T-helper 1 cell (primary cell): ENCODE measurements at places on chromosomes 4 and X.

GRCh38 chrX:41526271-41526670 is 79.1 kb downstream of the NYX start:
- no peak for DNase-seq

- DNase-seq: no peak
Observed at GRCh38 chr4:35926788-35927187, 317.5 kb downstream of the ARAP2 start.

DNA sequence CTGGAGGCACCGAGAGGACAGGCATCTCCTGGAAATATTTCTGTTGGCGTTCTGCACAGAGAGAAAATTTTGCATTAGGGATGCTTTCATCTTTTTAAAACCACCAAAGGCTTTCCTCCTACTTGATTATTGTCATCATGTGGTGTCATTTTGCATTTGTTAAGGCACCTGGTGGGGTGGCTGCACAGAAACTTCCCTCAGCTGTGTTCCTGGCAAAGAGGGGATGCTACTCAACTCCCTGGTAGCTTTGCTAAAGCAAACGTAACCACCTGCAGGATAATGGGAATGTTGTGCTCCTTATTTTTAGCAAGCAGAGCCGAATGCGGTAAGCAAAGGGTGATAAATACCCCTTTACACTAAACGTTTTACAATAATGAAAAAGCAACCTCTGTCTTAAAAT is 229.8 kb downstream of the STIM2 start:
- no peak for DNase-seq

DNA sequence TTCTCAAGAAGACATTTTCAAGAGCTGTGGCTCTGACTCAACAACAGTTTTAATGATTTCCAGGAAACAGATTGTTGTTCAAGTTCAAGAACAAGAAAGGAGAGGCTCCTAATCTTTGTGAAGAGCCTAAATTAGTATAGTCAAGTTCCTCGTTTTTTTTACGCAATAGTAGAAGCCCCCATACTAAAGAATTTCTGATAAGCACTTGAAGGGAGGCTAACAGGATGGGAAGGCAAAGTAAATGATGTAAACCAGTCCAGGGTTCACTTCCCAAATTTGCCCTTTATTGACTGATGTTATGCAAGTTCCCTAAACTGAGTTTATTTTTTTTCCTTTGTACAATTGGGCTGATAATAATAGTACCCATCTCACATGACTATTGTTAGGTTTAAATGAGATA is 178.2 kb downstream of the RTL9 start:
- no peak for DNase-seq

DNA sequence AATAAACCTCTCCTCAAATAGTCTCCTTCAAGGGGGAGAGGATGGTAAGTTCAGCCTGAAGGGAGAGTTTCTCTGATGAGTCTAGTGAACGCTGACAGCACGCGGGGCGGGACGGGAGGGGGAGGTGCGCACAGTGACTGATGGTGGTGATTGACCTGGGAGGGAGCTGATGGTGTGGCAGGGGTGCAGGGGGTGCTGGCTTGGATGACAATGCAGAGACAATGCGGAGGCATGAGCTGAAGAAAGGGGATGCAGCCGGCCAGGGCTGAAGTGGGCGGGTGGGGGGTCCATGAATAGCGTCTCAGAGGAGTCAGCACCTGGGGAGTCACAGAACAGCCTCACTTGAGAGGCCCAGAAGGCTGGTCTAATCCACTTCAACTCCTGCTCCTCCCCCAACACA is 142.5 kb upstream of the PJA1 start:
- no peak for DNase-seq

- DNase-seq: no peak
Observed at GRCh38 chr4:88747351-88747750, 49.7 kb upstream of the NAP1L5 start.

- no peak for DNase-seq
Observed at GRCh38 chr4:76250962-76251361, 559 bp upstream of the FAM47E start.

GRCh38 chr4:148007314-148007760 is 275.4 kb downstream of the ARHGAP10 start:
- no peak for DNase-seq

DNA sequence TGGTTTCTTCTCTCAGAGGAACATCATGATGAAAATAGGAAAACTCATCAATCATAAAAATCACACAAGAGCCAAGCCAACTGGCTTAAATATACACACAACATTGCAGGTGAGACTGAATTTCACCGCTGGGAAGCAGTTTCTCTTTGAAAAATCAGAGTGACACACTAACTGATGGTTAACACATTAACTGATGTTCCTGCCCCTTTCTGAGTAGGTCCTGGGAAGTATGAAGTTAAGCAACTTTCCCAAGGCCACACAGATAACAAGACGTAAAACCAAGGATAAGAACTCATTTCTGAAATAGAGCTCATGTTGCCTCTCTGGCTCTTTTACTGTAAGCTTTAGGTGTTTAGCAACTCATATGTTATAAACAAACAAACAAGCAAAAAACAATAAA is 813.7 kb upstream of the HS3ST1 start:
- DNase-seq: no peak

GRCh38 chr4:110636680-110637407 is 14.0 kb upstream of the PITX2 start:
- no peak for DNase-seq

DNA sequence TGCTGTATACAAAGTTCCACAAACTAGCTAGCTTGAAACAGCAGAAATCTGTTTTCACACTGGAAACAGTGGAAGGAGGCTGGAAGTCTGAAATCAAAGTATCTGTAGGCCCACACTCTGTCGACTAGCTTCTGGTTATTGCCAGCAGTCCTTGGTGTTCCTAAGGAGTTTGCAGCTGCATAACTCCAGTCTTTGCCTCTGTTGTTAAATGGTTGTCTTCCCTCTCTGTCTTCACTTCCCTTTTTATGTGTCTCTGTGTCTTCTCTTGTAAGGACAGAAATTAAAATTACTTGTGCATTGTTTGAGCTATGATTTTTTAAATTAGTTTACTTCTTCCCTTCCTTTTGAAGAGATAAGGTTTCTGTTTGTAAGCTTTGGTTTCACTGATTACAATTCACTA is 8.2 kb downstream of the MTHFD2L start:
- no peak for DNase-seq

- DNase-seq: no peak
Observed at GRCh38 chr4:181345931-181346330, 897.3 kb upstream of the TENM3 start.

- DNase-seq: no peak
Observed at GRCh38 chr4:163913571-163913970, 419.1 kb downstream of the TMA16 start.

DNA sequence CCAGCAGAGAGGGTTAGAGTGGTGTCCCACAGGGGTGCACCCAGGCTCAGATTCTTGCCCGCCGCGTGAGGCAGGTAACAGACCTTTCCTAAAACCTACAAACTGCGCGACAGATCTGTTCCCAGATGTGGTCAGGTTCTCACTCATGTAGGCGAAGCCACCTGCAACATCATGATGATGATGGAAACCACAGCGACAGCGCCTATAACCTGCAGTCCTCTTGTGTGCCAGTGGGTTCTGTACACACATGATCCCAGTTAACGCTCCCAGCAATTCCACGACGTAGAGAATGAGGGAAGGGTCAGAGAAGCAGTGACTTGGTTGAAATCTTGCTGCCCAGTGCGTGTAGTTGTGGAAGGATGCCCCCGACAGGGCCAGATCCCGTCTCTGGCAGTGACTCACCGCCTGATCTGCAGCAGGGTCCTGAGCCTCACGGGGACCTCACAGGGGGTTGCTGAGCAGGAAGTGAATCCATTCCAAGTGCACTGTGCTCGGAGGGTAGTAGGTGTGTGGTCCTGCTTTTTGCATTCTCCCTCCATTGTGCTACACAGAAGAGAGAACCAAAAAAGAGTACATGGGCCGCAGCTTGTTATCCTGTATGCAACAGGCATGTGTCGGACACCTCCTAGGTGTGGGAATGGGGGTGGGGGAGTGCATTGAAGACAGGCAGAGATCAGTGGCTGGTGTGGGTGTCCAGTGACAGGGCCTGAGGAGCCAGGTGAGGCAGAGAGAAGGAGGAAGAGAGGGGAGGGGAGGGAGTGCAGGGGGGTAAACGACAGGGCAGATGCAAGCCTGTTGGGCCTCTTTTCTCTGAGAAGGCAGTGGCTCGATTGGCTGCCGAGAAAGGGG is 66.6 kb downstream of the MTMR1 start:
- no peak for DNase-seq

- DNase-seq: no peak
Observed at GRCh38 chr4:121799867-121800501, 1.1 kb upstream of the EXOSC9 start.

DNA sequence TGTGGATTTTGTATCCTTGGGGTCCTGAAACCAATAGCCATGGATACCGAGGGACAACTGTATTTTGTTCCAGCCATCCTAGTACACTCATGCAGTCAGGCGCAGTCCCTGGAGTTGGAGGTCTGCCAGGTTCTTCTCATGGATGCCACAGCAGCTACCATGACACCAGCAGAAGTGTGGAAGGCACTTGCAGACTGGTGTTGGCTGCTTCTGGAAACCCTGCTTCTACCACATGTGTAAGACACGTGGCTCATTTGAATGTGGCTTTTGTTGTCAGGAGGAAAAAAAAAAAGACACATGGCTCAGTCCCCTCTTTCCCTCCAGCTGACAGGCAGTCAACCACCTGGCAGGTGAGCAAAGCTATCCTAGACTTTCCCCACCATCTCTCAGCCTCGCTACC is 19.4 kb downstream of the DRD5 start:
- DNase-seq: no peak

GRCh38 chr4:14539246-14539645 is 463.0 kb upstream of the CPEB2 start:
- no peak for DNase-seq
